CD4-positive, alpha-beta memory T cell (primary cell): ENCODE measurements at places on chromosomes 5 and 9. TPM values are rescaled to one million over a fixed set of nuclear protein-coding genes. Genes with fewer than 3 reads are reported as not detected.

DNA sequence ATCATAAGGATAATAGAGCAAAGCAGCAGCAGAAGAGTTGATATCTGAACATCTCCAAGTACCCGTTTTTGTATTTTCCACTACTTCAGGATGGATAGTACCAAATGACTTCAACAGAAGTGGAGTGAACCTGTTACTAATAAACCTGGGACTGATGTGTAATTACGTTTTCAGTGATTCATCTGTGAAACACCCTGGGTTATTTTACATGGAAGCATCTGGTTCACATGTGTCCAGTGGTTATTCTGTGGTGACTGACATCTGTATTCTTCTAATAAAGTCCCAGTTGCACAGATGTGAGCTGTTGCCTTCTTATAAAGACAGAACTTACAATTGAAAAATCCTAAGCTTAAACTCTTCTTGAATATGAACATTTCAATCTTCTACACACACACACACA lies 139.7 kb upstream of the VCAN start:
- no peaks in the 10 kb centered on the region for H3K36me3 ChIP-seq
- H3K27me3 ChIP-seq: no peaks in the 10 kb centered on the region
- no peak for DNase-seq
- no peaks in the 10 kb centered on the region for H3K4me1 ChIP-seq

The CD180 gene
- 0.50 TPM for total RNA-seq

GRCh38 chr5:86866036-86866435 lies 248.3 kb downstream of the COX7C start:
- DNase-seq: no peak
- no peaks in the 10 kb centered on the region for H3K36me3 ChIP-seq
- no peak overlapping the region for H3K27ac ChIP-seq
- H3K27me3 ChIP-seq: no peaks in the 10 kb centered on the region

DNA sequence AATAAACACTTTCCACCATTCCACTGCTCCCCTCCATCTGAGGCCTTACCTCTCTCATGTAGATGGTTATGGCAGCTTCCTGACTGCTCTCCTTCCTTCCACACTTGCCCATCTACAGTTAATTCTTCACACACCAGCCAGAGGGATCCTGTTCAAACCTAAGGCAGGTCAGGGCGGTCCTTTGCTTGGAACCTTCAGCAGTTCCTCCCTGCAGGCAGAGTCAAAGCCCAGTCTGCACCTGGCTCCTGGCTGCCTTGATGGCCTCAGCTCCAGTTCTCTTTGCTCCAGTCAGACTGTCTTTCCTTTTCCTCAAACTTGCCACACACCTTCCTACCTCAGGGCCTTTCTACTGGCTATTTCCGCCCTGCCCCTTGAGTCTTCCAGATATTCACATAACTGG lies 30.2 kb upstream of the NR3C1 start:
- no peak for DNase-seq
- H3K27me3 ChIP-seq: no peaks in the 10 kb centered on the region
- H3K36me3 ChIP-seq: no peaks in the 10 kb centered on the region
- H3K4me3 ChIP-seq: peak overlapping the region; percentile 52

The ANXA2R gene
- 47.8 TPM for total RNA-seq

GRCh38 chr9:123534336-123534735 lies 178.3 kb downstream of the CRB2 start:
- no peak overlapping the region for H3K4me3 ChIP-seq
- H3K4me1 ChIP-seq: no peaks in the 10 kb centered on the region
- no peak overlapping the region for H3K27ac ChIP-seq
- no peaks in the 10 kb centered on the region for H3K27me3 ChIP-seq
- H3K36me3 ChIP-seq: no peaks in the 10 kb centered on the region

The SPATA31C1 gene
- not detected for total RNA-seq

- H3K4me3 ChIP-seq: no peak overlapping the region
- no peaks in the 10 kb centered on the region for H3K4me1 ChIP-seq
- no peaks in the 10 kb centered on the region for H3K36me3 ChIP-seq
- no peak overlapping the region for H3K27ac ChIP-seq
- DNase-seq: no peak
- H3K27me3 ChIP-seq: no peaks in the 10 kb centered on the region
Measured at GRCh38 chr5:9396285-9396770, 149.5 kb downstream of the SEMA5A start.

The SYK gene
- 0.80 TPM for total RNA-seq

DNA sequence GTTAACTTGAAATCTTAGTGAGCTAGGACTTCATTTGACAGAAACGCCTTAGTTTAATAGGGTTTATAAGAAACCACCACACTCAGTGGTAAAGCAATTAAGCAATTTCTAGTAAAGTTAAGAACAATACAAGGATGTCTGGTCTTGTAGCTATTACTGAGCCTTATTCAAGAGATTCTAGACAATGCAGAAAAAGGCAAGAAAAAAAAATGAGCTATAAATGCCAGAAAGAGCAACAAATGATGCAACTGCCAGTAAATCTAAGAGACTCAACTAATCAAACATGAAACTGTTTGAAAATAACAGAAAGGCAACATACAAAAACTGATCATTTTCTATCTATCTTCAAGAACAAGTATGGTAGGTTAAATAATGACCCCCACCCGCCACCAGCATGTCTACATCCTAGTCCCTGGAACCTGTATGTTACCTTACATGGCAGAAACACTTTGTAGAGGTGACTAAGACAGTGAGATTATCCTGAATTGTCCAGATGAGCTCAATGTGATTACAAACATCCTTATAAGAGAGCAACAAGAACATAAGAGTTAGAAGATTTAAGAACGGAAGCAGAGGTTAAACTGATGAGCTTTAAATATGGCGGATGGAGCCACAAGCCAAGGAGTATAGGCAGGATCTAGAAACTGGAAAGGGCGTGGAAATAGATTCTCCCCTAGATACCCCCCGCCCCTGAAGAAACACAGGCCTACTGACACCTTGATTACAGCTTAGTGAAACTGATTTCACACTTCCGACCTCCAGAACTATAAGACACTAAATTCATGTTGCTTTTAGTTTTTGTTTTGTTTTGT lies 93.0 kb downstream of the SUSD1 start:
- H3K27me3 ChIP-seq: no peaks in the 10 kb centered on the region
- no peak overlapping the region for H3K4me3 ChIP-seq
- DNase-seq: no peak
- H3K36me3 ChIP-seq: no peaks in the 10 kb centered on the region
- H3K27ac ChIP-seq: no peak overlapping the region

The ORM2 gene
- not detected for total RNA-seq

- H3K4me1 ChIP-seq: peaks cover 4% of the 10 kb centered on the region
- H3K27me3 ChIP-seq: no peaks in the 10 kb centered on the region
- no peak overlapping the region for H3K4me3 ChIP-seq
- peaks cover 46% of the 10 kb centered on the region for H3K36me3 ChIP-seq
Measured at GRCh38 chr5:39107350-39107749, 33.2 kb upstream of the RICTOR start.

DNA sequence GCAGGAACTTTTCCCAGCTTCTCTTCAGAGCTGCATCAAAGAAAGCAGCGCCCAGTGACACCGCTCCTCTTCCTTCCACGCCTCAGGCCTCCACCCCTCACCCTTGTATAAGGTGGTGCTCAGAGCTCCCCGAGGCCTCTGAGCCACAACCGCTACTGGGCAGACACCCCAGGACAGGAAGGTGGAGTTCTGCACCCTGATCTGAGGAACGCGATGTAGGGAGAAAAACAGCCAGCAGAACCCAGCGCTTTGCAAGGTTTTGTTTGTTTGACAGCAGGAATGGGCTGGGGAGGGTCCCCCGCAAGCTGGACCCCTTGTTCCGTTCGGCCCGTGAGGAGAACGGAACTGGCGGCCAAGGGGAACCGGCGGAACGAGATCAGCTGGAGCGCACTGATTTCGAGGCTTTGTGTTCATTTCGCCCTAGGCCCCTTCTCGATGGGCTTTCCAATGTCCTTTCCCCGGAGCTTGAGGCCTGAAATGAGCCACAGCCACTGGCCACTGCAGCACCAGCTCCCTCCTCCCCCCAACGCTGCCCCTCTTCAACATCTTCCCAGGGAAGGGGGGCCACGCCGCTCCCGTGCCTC lies 4.1 kb downstream of the EDF1 start:
- no peak overlapping the region for H3K27ac ChIP-seq
- peaks cover 18% of the 10 kb centered on the region for H3K4me1 ChIP-seq
- no peaks in the 10 kb centered on the region for H3K27me3 ChIP-seq
- H3K36me3 ChIP-seq: peaks cover 31% of the 10 kb centered on the region
- DNase-seq: peak; percentile 24
- H3K4me3 ChIP-seq: no peak overlapping the region

The C1QTNF2 gene
- total RNA-seq: not detected

The PTPN3 gene
- total RNA-seq: not detected

The COX7C gene
- 474 TPM for total RNA-seq
